ENCODE measurements at places on chromosomes 5 and 9. TPM values are rescaled to one million over a fixed set of nuclear protein-coding genes. Genes with fewer than 3 reads are reported as not detected.

GRCh38 chr5:69217151-69217511 lies 17.6 kb upstream of the CDK7 start:
- no peak for DNase-seq
- H3K27me3 ChIP-seq = no peaks in the 10 kb centered on the region
- peaks cover 14% of the 10 kb centered on the region for H3K4me1 ChIP-seq
- peak overlapping the region; percentile 99 for H3K4me3 ChIP-seq
- peaks cover 16% of the 10 kb centered on the region for H3K36me3 ChIP-seq

Gene NUTM2F
- not detected for total RNA-seq

GRCh38 chr5:125198270-125198974 lies 452.0 kb upstream of the ZNF608 start:
- DNase-seq = no peak
- H3K4me1 ChIP-seq = no peaks in the 10 kb centered on the region
- no peaks in the 10 kb centered on the region for H3K36me3 ChIP-seq
- no peak overlapping the region for H3K27ac ChIP-seq
- no peak overlapping the region for H3K4me3 ChIP-seq
- no peaks in the 10 kb centered on the region for H3K27me3 ChIP-seq

- no peak overlapping the region for H3K27ac ChIP-seq
- H3K36me3 ChIP-seq = no peaks in the 10 kb centered on the region
- peaks cover 4% of the 10 kb centered on the region for H3K27me3 ChIP-seq
- no peak for DNase-seq
Observed at GRCh38 chr5:153749960-153750359, 259.5 kb downstream of the GRIA1 start.

Gene NSA2
- 121 TPM for total RNA-seq

DNA sequence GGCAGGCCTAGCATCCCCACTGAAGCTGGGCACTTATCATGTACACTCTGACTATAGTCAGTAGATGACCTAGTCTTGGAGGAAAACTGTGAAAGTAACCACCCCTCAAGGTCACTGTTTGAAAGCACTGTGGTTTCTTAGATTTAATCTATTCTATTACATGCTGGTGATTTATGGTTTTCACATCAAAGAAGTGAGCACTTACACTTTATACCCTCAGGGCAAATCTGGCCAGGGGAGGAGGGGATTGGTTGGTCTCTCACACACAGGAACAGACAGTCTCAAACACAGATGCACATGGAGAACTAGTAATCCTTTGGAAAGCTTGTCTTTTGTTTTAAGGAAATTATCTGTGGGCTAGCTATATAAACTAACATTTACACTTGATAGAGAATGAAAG lies 17.9 kb upstream of the SPIN1 start:
- H3K4me1 ChIP-seq = no peaks in the 10 kb centered on the region
- no peak for DNase-seq
- H3K27me3 ChIP-seq = no peaks in the 10 kb centered on the region
- peaks cover 8% of the 10 kb centered on the region for H3K36me3 ChIP-seq
- no peak overlapping the region for H3K27ac ChIP-seq
- H3K4me3 ChIP-seq = no peak overlapping the region

DNA sequence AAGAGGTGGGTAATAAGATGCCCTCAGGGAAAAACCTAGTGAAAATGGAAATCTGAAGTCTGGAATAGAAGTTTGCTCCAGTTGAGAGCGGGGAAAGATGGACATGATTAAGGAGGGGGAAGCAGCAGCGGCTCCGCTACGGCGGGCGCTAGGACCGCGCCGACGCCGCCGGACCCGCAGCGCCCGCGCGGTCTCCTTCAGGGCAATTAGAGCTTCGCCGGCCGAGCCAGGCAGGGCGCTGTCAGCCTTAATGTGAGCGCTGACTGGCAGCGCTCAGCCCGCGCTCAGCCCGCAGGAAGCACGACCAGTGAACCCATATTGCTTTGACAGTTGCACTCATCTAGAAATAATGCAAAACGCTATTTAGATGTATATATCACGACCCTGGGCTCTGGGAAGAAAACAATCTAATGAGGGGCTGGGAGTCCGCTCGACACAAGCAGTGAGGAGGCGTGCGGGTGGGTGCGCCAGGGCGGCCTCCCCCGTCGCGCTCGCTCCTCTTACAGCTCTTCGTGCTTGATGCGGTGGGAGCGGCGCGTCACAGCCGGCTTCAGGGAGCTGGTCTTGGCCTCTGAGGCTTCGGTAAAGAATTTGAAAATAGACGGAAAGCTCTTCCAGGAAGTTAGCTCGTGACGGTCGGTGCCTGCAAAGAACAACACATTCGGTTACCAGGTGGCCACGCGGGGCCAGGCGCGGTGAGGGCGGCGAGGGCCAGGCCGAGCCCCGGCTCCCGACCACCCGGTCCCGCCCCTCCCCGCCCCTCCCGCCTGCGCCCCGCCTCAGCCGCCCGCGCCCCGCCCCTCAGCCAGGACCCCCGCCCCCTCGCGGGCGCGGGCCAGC lies 37.7 kb downstream of the NR2F1 start:
- peak; percentile 64 for DNase-seq
- H3K27me3 ChIP-seq = peaks cover 43% of the 10 kb centered on the region
- H3K27ac ChIP-seq = no peak overlapping the region
- H3K4me1 ChIP-seq = peaks cover 24% of the 10 kb centered on the region

DNA sequence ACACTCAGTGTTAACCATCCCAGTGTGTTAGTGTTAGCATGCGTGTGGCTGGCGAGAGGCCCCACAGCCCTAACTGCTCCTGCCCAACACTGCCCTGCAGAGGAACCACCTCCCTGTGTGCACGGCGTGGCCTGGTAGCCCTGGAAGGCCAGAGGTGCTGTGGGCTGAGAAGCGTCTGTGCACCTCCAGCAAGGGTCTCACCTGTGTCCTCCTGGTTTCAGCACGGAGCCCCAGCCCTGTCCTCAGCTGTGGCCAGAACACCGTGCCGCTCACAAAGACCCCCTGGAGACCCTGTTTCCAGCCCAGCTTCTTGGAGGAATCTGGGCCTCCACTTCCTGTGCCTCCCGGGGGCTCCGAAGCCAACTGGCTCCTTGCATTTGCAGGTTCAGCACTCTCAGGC lies 56.1 kb upstream of the NRARP start:
- no peak overlapping the region for H3K27ac ChIP-seq
- no peak for DNase-seq
- H3K27me3 ChIP-seq = no peaks in the 10 kb centered on the region
- no peak overlapping the region for H3K4me3 ChIP-seq

DNA sequence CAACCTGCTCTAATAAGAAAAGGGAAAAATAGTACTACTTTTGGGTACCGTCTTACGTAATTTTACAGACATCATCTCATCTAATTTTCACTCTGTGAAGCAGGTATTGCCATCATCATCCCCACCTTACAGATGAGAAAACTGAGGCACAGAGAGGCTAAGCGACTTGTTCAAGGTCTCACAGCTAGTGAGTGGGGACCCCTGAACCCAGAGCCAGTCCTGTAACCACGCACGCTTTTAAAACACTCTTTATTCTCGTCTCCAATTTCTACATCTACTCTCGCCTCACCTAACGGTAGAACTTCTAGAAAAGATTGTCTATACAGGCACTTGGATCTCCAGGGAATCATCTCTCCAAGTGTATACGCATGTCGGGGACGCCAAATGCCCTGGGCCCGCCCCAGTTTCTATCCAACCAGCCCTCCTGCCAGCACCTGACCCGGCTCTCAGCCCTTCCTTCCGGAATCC lies 1.5 kb upstream of the TRAF1 start:
- no peaks in the 10 kb centered on the region for H3K27me3 ChIP-seq
- peak overlapping the region; percentile 92 for H3K4me3 ChIP-seq
- DNase-seq = peak; percentile 78
- peaks cover 73% of the 10 kb centered on the region for H3K4me1 ChIP-seq
- H3K36me3 ChIP-seq = peaks cover 40% of the 10 kb centered on the region

Gene SLC36A2
- not detected for total RNA-seq

- no peaks in the 10 kb centered on the region for H3K4me1 ChIP-seq
- no peak for DNase-seq
- no peak overlapping the region for H3K4me3 ChIP-seq
- no peak overlapping the region for H3K27ac ChIP-seq
- H3K27me3 ChIP-seq = no peaks in the 10 kb centered on the region
Observed at GRCh38 chr5:30891660-30892059, 301.8 kb upstream of the CDH6 start.

Gene KLHL9
- 17.5 TPM for total RNA-seq

Gene ACER2
- total RNA-seq = 2.0 TPM

DNA sequence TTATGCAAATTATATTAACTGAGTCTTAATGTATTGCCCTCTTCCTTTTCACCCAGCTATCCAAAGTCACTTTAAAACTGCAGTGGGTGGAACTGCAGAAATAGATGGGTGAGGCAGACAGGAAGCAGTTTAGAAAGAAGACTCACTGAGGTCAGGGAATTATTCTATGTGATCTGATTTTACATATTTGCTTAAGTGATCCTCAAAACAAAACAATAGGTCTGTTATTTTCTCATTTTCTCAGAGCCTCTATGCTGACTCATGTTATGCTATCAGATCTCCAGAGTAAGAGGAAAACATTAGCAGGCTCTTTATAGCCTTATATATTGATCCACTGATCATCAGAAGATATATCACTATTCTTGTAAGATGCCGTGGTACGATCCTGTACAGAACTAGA lies 63.5 kb downstream of the MRPS27 start:
- H3K4me3 ChIP-seq = no peak overlapping the region
- peaks cover 6% of the 10 kb centered on the region for H3K4me1 ChIP-seq
- DNase-seq = no peak
- H3K36me3 ChIP-seq = peaks cover 27% of the 10 kb centered on the region

DNA sequence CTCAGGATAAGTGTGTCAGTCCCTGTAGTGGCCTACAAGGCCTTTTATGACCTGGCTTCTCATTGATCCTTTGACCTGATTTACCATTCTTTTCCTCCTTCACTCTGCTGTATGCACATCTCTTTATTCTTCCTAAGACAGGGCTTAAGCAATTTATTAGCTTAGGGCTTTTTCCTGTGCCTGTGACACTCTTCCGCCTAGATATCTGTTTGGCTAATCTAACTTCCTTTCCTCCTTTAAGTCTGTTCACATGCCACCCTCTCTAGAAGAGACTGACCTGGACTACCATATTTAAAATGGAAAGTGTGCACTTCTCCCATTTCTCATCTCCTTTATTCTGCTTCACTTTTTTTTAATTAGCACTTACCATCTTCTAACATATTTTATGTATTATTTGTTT lies 29.1 kb downstream of the FOCAD start:
- peaks cover 5% of the 10 kb centered on the region for H3K4me1 ChIP-seq
- no peak for DNase-seq
- no peak overlapping the region for H3K27ac ChIP-seq
- no peak overlapping the region for H3K4me3 ChIP-seq
- H3K36me3 ChIP-seq = peaks cover 7% of the 10 kb centered on the region
- no peaks in the 10 kb centered on the region for H3K27me3 ChIP-seq

Gene GDA
- not detected for total RNA-seq

All from activated naive CD4-positive, alpha-beta T cell treated with anti-CD3 and anti-CD28 coated beads for 36 hours (primary cell).